ENCODE measurements at places on chromosomes 11 and 22. TPM values are rescaled to one million over a fixed set of nuclear protein-coding genes. Genes with fewer than 3 reads are reported as not detected.
A peak's percentile ranks its signal among the peaks of the same experiment; 100 is the strongest.

SLC29A2 gene
- total RNA-seq = 1.9 TPM

PNPLA3 gene
- total RNA-seq = 1.7 TPM

TIMP3 gene
- total RNA-seq = 71.1 TPM

PEX16 gene
- total RNA-seq = 59.0 TPM

OLFML1 gene
- total RNA-seq = not detected

- no peak for DNase-seq
Observed at GRCh38 chr11:89015614-89016013, 50.2 kb downstream of the GRM5 start.

- DNase-seq = no peak
Observed at GRCh38 chr11:79439410-79439885, 1.4 kb downstream of the TENM4 start.

DNA sequence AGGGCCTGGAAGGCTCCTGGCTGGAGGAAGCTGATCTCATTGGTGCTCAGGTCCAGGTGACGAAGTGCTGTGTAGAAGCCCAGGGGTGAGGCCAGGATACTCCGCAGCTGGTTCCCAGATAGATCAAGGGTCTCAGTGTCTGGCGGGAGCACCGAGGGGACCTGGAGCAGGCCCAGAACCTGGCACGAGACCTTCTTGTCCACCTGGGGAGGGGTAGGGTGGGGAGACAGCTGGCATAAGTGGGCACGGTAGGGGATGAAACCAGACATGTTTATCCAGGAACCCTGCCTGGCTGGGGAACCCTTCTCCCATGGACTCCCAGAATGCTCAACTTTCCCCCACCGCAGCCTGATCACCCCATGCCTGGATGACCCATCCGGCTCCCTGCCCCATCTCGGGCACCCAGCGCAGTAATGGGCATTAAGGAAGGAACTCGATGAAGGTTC, 9.2 kb downstream of the LRRC32 start:
- DNase-seq = no peak

GRCh38 chr11:91630916-91631673, 593.5 kb upstream of the FAT3 start:
- DNase-seq = no peak

GRCh38 chr11:111541254-111542061, 938 bp downstream of the LAYN start:
- DNase-seq = peak; percentile 58

GRCh38 chr11:95239871-95240649, 9.1 kb upstream of the SESN3 start:
- DNase-seq = peak; percentile 30

DNA sequence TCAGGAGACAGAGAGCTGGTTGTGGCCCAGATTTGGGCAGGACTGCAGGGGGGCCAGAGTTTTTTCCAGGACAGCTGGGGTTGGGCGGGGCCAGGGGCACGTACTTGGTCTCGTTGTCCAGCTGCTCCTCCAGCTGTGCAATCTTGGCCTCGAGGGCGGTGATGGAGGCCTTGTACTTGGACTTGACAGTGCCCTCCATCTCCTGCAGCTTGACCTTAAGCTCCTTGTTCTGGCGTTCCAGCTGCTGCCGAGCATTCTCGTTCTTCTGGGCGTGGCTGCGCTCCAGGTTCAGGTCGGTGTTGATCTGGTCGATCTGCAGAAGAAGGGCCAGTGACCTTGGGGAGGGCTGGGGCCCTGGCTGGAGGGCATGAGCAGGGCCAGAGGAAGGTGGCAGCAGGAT, 32.1 kb downstream of the APOL1 start:
- no peak for DNase-seq

- no peak for DNase-seq
Observed at GRCh38 chr11:110805756-110806155, 93.5 kb upstream of the ARHGAP20 start.

DNA sequence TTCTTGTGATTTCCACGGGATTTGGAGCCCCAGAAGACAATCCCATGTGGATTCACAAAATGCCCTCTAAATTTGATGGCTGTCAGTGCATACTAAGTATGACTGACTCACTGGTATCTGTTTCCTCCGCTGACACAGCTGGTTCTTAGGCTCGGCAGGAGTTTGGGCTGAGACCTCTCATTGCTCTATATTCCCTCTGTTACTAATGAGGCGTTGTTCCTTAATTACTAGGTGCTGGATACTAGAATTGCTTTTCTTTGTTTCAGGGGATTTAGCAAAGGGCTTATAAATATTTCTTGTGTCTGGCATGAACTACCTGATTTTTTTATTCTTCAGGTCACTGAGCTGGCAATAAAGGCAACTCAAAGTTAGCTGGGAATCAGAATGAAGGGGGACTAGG, 53.2 kb upstream of the EHF start:
- DNase-seq = no peak

GRCh38 chr22:45830531-45831245, 146.3 kb downstream of the WNT7B start:
- DNase-seq = peak; percentile 82

GRCh38 chr11:61297746-61298145, 2.6 kb upstream of the VWCE start:
- peak; percentile 94 for DNase-seq

DNA sequence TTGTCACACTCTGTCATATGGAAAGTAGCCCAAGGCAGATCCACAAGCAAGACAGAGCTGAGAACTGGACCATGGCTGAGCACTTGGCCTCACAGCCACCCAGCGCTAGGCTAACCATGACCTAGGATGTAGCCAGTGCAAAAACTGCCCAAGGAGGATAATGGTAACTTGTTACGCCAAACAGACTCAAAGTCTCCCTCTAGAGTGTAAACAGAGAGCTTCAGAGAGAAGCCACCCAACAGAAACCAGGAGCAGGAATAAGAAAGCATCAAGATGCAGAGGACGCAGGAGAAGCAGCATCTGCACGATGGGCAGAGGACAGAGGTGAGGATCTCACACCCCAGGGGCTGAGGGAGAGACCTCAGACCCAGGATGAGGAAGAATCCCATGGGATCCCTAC, 97.9 kb downstream of the RCN1 start:
- no peak for DNase-seq

DNA sequence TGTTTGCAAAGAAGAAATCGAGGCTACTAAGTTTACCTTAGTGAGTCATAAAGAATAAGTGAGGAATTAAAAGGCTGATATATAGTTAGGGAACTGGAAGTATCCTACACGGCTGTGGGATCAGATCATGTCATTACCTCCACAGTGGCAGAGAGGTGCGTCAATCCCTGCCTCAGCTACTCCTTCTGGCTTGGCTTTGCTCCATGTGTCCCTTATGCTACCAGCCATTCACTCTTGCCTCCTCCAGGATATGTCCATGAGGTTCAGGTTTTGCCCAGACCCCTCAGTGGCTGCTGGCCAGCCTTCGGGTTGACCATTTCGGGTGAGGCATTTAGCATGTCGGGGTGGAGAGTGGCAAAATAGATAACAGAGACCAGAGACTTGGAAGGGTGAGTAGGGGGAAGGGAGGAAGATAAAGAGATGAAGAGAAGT, 153.4 kb downstream of the LDLRAD3 start:
- DNase-seq = no peak

- no peak for DNase-seq
Observed at GRCh38 chr11:45926001-45926401, 3.5 kb downstream of the LARGE2 start.

GRCh38 chr11:103923451-103923931, 112.9 kb upstream of the DDI1 start:
- peak; percentile 69 for DNase-seq

- no peak for DNase-seq
Observed at GRCh38 chr11:119484741-119485605, 62.0 kb upstream of the THY1 start.

DNA sequence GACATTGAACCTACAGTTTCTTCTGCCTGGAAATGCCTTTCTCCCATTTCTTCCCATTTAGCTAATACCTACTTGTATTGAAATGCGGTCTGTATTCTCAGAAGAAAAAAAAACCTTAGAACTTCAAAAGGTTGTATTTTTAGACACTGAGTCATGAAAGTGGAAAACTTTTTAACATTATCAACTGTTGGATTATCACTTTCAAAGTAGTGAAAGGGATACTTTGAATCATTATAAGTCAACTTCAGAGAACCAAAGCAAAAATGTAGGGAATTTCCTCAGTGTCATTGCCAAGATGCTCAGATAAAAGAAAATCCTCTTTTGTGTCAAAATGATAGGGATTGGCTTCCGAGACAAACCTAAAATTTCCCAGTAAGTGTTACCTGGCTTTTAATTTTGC, 6.6 kb downstream of the HOATZ start:
- DNase-seq = peak; percentile 34

DNA sequence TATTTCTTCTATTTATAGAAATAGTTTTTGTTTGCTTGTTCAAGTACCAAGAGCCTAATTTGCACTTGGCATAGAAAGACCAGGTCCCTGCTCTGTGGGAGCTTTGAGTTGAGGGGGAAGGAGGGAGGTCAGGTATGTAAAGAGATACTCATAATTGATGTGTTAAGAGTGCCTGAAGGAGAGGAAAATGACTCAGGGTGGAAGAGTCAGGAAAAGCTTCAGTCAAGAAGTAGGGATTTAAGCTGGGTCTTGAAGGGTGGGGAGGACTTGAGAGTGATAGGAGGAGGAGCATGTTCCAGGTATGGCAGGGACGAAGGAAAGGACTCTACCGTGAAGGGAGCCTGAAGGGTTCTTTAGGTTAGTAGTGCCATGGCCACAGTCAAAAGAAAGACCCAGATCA, 9.0 kb downstream of the RBX1 start:
- DNase-seq = peak; percentile 31

- DNase-seq = no peak
Observed at GRCh38 chr22:23055449-23056179, 14.7 kb upstream of the GNAZ start.

GRCh38 chr11:19975414-19975990, 184.8 kb downstream of the DBX1 start:
- DNase-seq = no peak

DNA sequence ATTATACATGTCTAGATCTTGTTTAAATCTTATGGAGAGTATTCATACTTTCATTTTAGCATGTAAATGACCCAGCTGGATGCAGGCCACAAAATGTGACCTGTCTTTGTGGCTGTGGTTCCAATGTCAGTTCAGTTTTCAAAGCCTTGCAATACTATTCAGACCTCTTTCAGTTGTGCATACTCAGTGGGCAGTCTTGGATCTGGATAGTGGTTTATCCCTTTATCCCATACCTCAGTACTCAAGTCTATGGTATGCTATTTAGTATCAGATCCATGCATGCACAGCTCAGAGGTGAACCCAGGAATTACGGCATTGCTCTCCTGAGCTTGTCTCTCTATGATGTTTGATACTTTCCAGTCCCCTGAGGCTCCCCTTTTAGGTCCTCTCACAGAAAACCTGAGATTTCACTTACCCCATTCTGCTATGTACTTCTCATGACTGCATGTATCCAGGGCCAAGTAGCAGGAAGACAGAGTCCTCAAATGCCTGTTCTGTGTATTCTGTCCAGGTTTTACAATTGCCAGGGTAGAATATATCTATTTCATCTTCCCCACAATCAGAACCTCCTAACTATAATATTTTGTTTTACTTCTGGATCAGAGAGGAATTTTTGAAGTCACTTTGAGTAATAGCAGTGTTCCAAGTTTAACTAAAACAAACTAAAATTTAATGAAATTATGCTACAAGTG, 6.9 kb upstream of the P4HA3 start:
- no peak for DNase-seq

DNA sequence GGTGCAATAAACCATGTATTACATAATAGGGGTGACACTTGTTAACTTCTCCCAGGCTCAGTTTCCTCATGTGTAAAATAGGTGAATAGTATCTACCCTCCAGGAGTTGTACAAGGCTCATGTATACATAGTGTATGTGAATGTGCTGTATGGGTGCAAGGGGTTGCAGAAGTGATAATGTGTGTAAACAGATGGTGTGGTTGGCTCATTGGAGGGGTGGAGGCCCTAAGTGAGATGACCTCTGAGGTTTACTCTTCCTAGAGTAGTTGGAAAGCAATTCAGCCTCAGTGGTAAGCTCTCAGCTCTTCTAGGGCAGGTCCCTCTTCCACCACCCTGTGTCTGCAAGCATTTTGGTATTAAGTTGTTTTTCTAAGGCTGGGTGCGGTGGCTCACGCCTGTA, 102.4 kb downstream of the PTPRJ start:
- DNase-seq = no peak
